Heart left ventricle (tissue), 16 donors: ENCODE measurements at places on chromosomes 2 and 18. TPM values are rescaled to one million over a fixed set of nuclear protein-coding genes. Genes with fewer than 3 reads are reported as not detected.

Gene DPP4
- total RNA-seq, result 12.5 TPM

- no peak overlapping the region for H3K27ac ChIP-seq
- H3K4me1 ChIP-seq, result no peaks in the 10 kb centered on the region
Measured at GRCh38 chr18:27004056-27004829, 138.7 kb upstream of the AQP4 start.

GRCh38 chr2:191109888-191110287 lies 40.9 kb downstream of the STAT4 start:
- no peaks in the 10 kb centered on the region for H3K27me3 ChIP-seq
- H3K4me3 ChIP-seq, result no peak overlapping the region
- no peaks in the 10 kb centered on the region for H3K4me1 ChIP-seq

GRCh38 chr2:88857951-88858411 lies 166.5 kb downstream of the RPIA start:
- H3K27me3 ChIP-seq, result no peaks in the 10 kb centered on the region
- H3K4me3 ChIP-seq, result no peak overlapping the region
- H3K27ac ChIP-seq, result no peak overlapping the region
- H3K4me1 ChIP-seq, result peaks cover 12% of the 10 kb centered on the region
- no peaks in the 10 kb centered on the region for H3K36me3 ChIP-seq
- DNase-seq, result no peak

Gene MEIS1
- total RNA-seq, result 44.9 TPM
